ENCODE measurements at places on chromosomes 4 and X.

GRCh38 chrX:69031971-69032391 lies 133.3 kb downstream of the PJA1 start:
- DNase-seq = no peak

DNA sequence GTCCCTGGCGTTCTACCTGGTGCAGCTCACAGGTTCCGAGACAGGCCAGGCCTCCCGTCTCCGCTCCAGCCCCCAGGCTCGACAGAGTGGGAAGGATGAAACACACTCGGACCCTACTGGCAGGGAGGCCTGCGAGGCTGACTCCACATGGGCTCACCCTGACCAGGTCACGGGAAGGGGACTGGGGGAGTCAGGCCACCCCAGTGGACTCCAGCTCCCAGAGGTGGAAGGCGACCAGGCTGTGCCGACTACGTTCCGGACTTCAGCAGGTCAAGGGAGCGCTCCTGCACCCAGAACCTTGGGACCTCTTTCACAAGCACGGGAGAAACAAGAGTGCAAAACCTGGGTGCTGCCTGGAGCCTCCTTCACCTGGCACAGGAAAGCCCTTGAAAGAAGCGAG lies 4.6 kb upstream of the IRAK1 start:
- no peak for DNase-seq

DNA sequence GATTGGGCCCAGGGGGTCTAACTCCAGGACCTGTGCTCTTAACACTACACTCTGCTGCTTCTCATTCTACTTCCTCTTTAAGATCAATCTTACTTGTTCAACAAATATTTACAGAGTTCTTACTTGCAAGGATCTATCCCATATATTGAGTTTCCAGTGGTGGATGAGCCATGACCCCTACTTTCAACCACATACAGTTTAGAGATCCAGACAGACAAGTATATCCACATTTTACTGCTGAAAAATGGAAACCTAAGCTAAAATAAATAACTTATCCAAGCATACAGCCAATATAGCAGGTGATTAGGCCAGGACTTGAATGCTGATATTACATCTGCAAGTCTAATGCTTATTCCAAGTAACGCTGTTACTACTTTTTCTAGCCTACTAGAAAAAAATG lies 18.7 kb downstream of the TMEM150C start:
- DNase-seq = no peak

DNA sequence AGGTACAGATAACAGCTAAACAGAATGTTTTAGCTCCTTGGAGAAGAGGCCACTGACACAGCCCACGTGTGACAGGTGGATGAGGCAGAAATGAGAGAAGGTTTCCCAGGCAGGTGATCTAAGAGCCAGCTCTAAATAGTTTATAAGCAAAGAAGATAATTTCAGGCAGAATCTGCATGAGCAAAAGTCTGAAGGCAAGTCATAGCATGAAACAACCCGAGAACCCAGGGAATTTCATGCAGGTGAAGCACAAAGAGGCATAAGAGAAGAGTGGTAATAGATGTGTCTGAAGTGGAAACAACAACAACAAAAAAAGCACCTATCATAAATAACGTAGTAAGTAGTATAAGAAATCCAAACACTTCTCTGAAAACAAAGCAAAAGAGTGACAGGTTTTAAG lies 275.8 kb upstream of the CPEB2 start:
- DNase-seq = no peak

- no peak for DNase-seq
Observed at GRCh38 chr4:87026800-87027495, 92.1 kb downstream of the AFF1 start.

Data from stimulated activated CD4-positive, alpha-beta T cell treated with anti-CD3 and anti-CD28 coated beads, Interleukin-1b, Interleukin-23, amount 100 ng/mL, for 1 hour (primary cell).